Left lung (tissue), 14 donors: ENCODE measurements at places on chromosomes 13 and 19. TPM values are rescaled to one million over a fixed set of nuclear protein-coding genes. Genes with fewer than 3 reads are reported as not detected.

ZNF585A gene
- 9.9 TPM for total RNA-seq

DNA sequence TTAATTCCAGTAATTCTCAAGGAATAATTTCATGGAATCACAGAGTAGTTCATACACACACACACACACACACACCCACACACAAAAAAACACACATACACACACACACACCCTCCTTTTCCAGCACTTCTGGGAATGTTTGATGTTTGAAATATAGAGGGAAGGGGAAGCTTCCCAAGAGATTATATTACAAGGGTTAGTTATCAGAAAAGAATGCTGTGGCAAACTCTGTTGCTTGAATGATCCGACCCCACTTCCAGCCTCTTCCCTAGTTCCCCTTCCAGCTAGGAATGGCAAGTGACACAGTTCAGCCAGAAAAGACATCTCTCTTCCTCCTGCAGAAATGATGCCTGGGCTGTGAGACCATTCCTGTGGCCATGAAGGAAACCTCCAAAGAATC lies 49.9 kb downstream of the KCTD12 start:
- DNase-seq: no peak

MEIOSIN gene
- not detected for total RNA-seq

DNA sequence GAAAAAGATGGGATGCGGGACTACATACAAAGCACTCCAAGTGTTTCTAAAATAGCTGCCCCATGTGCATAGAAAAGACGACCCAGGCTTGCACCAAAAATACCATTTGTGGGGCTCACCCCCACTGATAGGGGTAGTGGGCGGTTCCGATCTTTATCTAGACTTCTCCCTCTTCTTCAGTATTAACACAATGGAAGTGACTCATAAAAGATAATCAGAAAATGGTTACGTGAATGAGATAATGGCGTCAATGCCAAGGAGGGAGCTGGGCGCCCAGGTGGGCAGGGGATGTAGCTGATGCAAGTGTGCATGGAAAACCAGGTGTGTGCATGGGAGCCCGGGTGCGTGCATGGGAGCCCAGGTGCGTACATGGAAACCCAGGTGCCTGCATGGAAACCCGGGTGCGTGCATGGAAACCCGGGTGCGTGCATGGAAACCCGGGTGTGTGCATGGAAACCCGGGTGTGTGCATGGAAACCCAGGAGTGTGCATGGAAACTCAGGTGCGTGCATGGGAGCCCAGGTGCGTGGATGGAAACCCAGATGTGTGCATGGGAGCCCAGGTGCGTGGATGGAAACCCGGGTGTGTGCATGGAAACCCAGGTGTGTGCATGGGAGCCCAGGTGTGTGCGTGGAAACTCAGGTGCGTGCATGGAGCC lies 32.7 kb downstream of the LAMP1 start:
- DNase-seq: no peak

DNA sequence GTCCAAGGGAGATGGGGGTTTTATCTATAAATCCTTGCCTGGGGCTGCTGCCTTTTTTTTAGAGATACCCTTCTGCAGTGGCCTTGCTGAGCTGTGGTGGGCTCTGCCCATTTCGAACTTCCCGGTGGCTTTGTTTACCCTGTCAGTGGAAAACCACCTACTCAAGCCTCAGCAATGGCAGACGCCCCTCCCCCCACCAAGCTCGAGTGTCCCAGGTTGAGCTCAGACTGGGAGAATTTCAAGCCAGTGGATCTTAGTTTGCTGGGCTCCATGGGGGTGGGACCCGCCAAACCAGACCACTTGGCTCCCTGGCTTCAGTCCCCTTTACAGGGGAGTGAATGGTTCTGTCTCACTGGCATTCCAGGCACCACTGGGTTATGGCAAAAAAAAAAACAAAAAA lies 21.6 kb downstream of the LGALS13 start:
- no peak for DNase-seq

- no peak for DNase-seq
These were observed 98.7 kb upstream of the KLF5 start for GRCh38 chr13:72960114-72960513.

DNA sequence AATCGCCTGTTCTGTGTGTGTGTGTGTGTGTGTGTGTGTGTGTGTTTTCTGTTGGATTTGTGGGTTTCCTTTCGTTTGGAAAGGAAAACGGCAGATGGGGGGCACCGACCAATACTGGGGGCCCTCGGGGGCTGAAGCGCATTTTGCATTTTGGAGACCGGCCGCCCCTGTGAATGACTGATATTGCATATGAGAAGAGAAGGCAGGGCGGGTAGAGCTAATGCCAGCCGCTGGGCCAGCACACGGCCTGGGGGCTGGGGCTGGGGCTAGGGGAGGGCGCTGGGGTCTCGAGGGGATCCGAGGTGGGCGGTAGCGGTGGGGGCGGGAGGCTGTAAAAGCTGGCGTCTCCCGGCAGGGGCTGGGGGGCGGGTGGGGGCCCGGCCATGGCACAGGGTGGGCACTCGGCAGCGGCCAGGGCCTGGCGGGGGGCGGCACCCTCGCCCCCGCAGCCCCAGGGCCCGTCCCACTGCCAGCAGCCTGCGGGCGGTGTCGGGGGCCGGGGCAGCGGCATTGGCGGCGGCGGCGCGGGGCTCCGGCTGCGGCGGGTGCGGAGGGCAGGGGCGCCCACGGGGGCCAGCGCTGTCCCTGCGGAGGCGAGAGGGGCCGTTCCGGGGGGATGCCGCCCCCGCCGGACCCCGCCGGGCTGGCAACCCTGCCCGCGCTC lies 11.2 kb downstream of the ANO8 start:
- no peak for DNase-seq

DNA sequence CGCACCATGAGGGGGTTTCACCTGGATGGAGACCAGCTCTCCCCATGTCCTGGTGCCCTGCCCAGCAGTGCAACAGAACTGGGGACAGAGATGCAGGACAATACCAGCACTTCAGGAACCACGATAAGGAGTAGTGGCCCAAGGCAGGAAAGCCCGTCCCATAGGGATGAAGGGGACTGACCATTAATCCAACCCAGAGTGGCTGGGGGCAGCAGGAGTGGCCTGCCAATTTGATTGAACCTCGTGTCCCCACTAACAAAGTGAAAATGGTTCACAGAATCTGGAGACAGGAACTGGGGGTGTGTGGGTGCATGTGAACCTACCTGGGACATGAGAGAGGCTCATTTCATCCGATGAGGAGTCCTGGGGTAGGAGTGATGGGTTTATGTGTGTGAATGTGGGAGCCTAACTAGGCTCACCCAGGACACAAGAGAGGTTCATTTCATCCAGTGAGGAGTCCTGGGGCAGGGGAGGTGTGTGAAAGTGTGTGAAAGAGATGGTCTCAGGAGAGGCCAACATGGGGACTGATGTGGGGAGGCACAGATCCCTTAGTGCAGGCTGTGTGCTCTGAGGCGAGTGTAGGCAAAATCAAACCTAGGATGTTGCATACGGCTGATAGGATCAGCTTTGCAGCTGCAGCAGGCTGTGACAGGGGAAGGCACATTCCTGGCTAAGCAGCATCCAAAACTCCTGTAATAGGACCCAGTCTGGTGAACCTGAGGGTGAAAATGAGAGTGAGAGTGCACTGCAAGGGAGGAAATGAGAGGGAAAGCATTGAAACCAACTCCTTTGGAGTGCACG lies 98.2 kb downstream of the ZNF429 start:
- DNase-seq: no peak

CRLF1 gene
- 44.7 TPM for total RNA-seq

ZNF541 gene
- 0.50 TPM for total RNA-seq

SULT2A1 gene
- not detected for total RNA-seq

GRCh38 chr19:46818812-46819211 lies 30.4 kb upstream of the SLC1A5 start:
- DNase-seq: no peak

ZNF737 gene
- 19.5 TPM for total RNA-seq

- DNase-seq: no peak
These were observed 2.0 kb upstream of the MAB21L1 start for GRCh38 chr13:35478271-35479037.

TUBB4A gene
- total RNA-seq: 0.65 TPM

OSCAR gene
- total RNA-seq: 57.1 TPM

DNA sequence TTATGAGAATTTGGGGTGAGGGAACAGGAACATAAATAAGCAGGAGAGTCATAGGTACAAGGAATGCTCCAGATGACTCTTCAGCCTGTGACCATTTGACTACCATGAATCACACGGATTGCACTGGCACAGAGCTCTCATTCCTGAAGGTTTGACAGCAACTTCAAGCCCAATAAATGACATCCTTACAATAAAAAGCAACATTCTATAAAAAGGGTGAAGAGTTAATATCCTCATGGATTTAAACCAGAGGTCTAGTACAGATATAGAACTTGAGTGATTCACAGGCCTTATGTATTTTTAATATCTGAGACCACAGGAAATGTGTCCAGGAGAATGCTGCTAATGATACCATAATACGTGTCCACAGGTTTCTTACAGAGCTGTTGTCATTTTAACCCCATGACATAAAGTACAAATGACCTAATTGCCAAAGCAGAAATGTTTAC lies 158.1 kb downstream of the IRS2 start:
- DNase-seq: no peak

DNA sequence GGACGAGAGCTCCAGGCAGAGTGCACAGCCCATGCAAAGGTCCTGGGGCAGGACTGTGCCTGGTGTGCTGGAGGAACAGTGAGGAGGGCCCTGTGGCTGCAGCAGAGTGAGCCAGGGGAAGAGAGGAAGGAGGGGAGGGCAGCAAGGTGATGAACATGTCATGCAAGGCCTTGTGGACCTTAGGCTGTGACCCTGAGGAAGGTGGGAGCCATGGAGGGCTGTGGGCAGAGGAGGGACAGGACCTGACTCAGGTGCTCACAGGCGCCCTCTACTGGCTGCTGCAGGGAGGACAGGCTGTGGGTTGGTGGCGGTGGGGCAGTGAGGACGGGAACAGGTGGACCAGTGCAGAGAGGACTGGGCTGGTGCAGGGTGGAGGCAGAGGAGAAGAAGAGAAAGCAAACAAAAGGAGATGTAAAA lies 170.3 kb downstream of the PTPRS start:
- peak; percentile 90 for DNase-seq

DNA sequence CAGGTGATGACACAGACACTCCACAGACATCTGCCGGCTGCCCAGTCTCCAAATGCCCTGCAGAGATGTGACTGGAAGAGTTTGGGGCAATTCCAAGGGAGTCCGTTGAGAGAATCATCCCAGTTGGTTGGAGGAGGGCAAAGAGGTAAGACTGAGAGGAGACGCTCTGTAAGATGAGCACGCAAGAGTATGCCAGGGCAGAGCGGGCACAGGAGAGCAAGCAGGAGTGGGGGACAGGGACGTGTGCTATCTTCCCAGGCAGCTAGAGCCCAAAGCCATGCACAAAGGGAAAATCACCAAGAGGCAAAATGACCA lies 156.3 kb upstream of the TSHZ3 start:
- no peak for DNase-seq

KLK2 gene
- not detected for total RNA-seq

DNA sequence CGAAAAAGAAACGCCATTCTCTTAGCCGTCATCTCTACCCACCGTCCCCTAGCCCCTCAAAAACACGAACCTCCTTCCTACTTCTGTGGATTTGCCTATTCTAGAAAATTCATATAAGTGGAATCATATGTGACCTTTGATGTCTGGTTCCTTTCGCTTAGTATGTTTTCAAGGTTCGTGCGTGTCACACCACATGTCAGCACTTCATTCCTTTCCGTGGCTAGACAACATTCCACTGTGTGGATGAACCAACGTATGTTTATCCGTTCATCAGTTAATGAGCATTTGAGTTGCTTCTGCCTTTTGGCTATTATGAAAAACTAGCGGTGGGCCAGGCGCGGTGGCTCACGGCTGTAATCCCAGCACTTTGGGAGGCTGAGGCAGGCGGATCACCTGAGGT lies 14.0 kb upstream of the PPP1R12C start:
- DNase-seq: no peak

DNA sequence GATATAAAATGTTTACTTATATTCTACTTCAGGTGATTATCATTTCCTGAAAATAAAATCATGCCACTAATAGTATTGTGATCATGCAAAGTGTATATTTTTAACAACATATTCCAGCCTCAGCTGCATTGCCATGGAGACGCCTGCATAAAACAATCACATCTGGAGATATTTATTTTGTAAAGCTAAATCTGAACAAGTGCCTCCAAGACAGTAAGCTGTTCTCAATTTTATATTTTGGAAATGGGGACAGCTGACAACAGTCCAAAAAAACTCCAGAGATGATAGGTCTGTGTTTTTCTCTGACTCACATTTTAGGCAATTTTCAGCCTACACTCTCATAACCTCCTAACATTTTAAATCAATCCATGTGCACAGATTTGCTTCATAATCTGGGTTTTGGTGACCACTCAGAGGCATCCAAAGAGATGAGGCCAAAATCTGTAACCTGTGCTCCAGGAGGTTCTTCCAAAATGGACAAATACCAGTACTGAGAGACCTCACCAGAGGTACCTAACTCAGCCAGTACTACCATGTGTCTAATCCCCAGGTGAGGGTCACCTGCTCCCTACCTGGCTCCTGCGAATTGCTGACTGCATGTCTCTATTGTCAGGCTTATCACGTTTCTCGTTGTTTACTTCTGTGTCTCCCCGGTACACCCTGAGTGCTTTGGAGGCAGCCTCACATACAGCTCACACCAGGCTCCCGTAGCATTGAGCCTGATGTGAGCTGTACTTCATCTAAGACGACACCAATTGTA lies 62.7 kb downstream of the COL4A1 start:
- no peak for DNase-seq

C1QTNF9B gene
- not detected for total RNA-seq

- peak; percentile 73 for DNase-seq
These were observed 37.1 kb downstream of the MYO9B start for GRCh38 chr19:17112700-17113099.

KLK1 gene
- total RNA-seq: 0.41 TPM

PTGIR gene
- total RNA-seq: 12.1 TPM

CD22 gene
- total RNA-seq: 13.8 TPM

VSIG10L gene
- 4.1 TPM for total RNA-seq

- DNase-seq: no peak
These were observed 718.5 kb downstream of the EFNB2 start for GRCh38 chr13:105816994-105817393.

CACNG7 gene
- not detected for total RNA-seq

- DNase-seq: no peak
These were observed 2.5 kb upstream of the LILRB4 start for GRCh38 chr19:54660306-54660705.

- no peak for DNase-seq
These were observed 32.8 kb downstream of the COG6 start for GRCh38 chr13:39688278-39688677.

GARIN5A gene
- total RNA-seq: 4.3 TPM

GRCh38 chr13:95150555-95150954 lies 150.7 kb downstream of the ABCC4 start:
- DNase-seq: no peak

MEDAG gene
- 10.6 TPM for total RNA-seq
